ENCODE measurements at places on chromosomes 16 and 17.

DNA sequence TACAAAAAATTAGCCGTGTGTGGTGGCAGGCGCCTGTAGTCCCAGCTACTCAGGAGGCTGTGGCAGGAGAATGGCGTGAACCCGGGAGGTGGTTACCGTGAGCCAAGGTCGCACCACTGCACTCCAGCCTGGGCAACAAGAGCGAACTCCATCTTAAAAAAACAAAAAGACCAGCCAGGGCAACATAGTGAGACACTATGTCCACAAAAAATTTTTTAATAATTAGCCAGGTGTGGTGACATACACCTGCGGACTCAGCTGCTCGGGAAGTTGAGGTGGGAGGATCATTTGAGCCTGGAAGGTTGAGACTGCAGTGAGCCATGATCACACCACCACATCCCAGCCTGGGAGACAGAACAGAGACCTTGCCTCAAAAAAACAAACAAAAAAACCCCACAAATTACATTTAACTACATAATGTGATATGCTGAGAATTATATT is 29.1 kb downstream of the FANCA start:
- DNase-seq, result no peak

GRCh38 chr17:49890077-49890821 is 42.4 kb upstream of the TAC4 start:
- no peak for DNase-seq

DNA sequence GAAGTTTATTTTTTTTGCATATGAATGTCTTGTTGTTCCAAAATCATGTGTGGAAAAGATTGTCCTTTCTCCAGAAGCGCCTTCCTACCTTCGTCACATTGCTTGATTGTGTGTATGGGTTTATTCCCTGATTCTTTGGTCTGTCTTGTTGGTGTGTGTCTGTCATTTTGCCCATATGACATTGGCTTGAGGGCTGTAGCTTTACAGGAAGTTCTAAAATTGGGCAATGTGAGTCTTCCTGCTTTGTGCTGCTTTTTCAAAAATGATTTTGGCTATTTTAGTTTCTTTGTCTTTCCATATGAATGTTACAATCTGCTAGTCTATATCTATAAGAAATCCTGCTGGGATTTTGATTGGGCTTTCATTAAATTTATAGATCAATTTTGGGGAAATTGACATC is 217.2 kb downstream of the SNX29 start:
- DNase-seq, result no peak

- no peak for DNase-seq
Measured at GRCh38 chr17:74635418-74635817, 11.9 kb upstream of the CD300E start.

- peak; percentile 3 for DNase-seq
Measured at GRCh38 chr16:48276102-48276501, 28.8 kb upstream of the ABCC11 start.

DNA sequence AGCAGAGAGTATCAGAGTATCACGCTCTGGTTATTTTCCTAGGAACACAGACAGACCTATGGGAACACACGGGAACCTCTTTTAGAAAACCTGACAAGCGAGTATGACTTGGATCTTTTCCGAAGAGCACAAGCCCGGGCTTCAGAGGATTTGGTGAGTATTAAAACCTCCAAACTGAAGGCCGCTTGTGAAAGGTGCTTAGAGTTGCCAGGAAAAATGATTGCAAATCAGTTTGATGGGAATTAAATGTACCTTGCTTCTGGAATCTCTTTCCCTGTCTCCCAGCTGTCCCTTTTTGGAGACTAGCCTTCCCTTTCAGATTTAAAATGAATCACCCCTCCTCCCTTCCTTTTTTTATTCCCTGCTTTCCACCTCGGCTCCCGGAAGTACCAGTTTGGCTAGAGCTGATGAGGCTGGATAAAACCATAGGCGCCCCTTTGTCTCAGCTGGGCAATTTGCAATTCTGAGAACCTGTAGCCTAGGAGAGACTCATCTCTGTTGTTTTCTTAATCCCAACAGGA is 27.3 kb downstream of the KAT7 start:
- DNase-seq, result no peak

GRCh38 chr17:47057830-47058229 is 78.8 kb upstream of the RPRML start:
- DNase-seq, result no peak

DNA sequence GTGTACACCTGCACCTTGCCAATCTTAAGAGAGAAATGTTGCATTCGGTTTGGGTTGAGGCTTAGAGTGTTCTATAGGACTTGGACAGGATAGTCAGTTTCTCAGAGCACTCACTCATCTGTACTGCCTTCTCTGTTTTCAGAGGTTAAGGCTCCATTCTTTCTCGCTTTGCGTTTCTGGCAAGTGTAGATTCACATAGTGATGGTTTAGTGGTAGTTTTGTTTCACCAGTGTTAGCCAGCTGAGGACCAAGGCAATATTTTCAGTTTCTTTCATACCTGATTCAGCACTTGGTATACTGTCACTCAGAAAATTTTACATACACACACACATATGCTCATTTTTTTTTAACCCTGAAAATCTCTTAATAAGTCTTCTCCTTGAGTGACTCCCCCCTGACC is 1.3 kb downstream of the ATXN1L start:
- DNase-seq, result no peak

DNA sequence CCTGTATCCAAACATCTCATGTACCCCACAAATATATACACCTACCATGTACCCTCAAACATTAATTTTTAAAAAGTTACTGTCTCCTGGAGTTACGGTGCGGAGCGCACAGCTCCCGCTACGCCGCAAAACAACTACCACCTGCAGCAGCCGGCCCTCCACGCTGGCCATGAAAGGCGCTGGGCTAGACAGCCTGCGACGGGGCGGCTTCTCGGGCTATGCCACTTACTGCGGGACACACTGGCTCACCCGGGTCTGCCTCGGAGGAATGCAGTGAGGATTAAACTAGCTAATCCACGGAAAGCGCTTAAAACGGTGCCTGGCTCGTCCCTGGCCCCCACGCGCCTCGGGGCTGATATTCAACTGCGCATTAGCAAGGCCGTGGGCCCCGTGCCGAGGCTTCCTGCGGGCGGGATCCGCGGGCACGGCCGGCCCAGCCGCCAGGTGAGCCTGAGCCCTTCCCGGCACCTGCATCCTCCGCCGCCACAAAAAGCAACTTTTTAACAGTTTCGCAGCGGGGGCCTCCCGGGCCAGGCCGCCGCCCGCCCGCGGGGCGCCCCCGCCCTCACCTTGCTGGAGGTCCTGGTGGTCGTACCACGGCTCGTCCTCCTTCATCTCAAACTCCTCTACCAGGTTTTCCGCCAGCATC is 633 bp downstream of the CDR2 start:
- no peak for DNase-seq

- DNase-seq, result no peak
Measured at GRCh38 chr16:22307838-22308237, 10.6 kb downstream of the POLR3E start.

DNA sequence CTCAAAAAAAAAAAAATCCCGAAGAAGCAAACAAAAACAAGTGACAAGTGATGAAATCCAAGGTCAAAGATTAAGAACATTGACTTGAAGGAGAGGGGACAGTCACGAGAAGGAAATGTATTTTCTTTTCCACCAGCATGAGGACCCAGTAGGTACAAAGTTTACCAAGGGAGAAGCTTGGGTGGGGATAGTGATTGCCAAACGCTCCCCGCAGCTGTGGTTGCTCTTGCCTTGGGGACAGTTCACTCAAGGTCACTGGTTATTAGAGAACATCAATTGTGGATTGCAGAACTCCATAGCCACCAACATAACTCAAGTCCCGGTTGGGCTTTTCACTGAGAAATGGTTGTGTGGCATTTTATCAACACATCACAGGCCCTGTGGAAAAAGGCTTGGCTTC is 27.0 kb downstream of the RSL1D1 start:
- no peak for DNase-seq

- DNase-seq, result no peak
Measured at GRCh38 chr16:79777679-79778078, 177.1 kb upstream of the MAF start.

DNA sequence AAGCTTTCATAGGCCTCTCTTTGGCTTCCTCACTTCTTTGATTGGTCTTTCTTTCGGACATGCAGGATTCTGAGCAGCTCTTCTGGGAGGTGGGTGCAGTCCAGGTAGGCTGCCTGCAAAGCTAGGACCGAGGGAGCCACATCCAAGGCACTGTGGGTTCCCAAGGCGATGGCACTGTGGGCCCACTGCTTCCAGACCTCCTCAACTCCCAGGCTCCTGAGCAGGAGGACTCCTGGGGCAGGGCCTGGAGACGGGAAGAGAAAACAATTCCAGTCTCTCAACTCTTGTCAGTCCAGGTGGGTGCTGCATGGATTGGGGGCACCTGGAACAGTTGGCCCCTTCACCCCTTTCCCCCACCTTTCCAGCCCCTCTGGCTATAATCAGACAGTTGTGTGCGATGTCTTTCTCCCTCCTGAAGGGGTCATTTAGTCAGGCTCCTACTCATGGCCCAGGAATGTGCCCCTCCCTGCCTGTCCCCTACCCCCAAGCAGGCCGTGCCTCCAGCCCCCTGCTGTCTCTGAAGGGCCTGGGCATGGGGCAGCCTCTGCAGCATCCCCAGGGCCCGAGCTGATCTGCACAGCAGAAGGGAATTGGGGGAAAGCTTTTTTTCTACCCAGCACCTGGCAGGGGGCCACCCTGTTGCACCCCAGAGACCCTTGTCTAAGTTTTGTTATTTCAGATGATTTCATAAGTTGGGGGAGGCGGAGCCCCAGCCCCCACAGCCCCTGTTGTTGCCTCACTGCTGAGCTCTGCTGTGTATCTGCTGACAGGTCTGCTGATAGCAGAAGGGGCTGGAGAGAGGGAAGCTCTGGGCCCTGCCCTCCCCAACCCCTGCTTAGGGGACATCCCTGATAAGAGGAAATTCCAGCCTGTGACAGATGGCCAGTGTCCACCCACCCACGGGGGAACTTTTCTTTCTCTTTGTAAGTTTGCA is 330.3 kb downstream of the SEC14L1 start:
- no peak for DNase-seq

GRCh38 chr17:38605411-38605840 is 326 bp downstream of the SRCIN1 start:
- no peak for DNase-seq

- no peak for DNase-seq
Measured at GRCh38 chr17:12078791-12079190, 58.1 kb downstream of the MAP2K4 start.

DNA sequence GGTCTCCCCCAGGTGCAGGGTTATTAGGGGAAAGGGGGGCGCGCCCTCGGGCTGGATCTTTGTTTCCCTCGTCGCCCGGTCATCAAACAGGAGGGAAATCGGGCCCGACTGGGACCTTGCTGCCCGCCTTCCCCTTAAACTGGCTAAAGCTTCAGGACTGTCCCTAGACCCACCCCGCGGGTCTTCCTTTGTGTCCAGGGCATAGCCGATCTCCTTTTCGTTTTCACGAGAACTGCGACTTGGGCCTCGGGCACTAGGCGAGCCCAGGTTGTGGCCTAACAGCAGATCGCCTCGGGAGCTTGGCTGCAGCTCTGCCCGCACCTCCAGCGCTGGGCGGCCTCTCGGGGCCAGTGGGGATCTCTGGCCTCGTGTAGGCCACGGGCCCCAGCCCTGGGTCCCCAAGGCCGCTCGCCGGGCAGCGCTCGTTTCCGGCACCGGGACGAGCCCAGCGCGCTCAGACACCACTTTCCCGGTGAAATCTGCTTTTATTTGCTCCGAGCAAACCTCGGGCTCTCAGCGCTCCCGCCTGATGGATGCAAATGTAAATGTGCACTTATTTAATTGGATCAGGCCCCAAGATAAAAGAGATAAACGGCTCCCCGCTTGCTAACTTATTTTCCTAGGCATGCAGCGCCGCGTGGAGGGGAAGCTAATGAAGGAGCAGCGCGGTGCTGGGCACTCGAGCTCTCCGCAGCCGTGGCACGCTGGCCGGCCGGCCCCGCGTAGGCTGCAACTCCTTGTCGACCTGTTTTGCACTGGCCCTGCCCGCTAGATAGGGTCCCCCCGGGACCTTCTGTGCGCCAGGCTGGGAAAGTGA is 7.8 kb downstream of the IRX5 start:
- DNase-seq, result no peak

DNA sequence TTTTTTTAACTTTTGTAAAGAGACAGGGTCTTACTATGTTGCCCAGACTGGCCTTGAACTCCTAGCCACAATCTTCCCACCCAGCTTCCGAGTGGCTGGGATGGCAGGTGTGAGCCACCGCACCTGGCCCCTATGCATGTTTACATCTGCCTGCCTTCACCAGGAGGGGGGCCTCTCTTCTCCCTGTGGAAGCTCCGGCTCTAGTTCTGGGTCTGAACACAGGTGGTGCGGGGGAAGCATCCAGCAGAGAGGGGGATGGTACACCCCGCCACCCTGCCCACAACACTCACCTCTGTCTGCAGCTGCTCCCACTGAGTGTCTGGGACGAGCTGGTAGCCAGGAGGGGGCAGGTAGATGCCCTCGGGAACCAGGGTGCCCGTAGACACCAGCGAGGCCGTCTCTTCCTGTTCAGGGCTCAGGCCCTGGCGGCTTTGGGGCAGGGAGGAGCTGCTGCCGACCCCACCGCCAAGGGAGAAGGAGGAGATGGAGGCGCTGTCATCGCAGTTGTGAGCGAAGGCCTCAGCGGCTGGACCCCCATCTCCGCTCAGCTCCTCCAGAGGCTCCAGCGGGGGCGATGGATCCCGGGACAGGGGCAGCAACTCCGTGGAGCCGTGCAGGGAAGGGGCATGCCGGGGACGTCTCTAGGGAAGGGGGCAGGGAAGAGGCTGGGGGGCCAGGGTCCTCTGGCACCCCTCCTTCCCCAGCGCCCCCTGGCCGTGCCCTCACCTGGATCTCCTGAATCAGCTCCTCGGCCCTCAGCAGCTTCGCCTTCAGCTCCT is 10.9 kb downstream of the RABEP2 start:
- no peak for DNase-seq

DNA sequence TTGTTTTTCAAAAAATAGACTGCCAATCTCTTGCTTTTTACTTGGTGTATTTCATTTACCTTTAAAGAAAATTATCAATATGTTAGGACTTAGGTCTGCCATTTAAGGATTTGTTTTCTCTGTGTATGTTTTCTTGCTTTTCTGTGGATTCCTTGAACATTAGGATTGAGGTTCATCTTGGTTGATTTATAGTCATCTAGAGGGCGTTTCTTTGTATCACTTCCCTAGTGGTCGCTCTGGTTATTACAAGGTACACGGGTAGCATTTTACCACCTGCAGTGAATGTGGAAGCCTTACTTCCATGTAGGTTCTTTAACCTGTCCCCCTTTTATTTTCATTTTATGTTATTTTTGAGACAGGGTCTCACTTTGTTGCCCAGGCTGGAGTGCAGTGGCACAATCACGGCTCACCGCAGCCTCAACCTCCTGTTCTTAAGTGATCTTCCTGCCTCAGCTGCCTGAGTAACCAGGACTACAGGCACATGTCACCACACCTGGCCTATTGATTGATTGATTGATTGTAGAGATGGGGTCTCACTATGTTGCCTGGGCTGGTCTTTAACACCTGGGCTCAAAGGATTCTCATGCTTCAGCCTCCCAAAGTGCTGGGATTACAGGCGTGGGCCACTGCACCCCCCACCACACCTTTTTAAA is 35.2 kb upstream of the CBX4 start:
- DNase-seq, result no peak

Measured in NCI-H1092 (cell line).